ENCODE measurements at places on chromosomes 7 and 10. TPM values are rescaled to one million over a fixed set of nuclear protein-coding genes. Genes with fewer than 3 reads are reported as not detected.

DNA sequence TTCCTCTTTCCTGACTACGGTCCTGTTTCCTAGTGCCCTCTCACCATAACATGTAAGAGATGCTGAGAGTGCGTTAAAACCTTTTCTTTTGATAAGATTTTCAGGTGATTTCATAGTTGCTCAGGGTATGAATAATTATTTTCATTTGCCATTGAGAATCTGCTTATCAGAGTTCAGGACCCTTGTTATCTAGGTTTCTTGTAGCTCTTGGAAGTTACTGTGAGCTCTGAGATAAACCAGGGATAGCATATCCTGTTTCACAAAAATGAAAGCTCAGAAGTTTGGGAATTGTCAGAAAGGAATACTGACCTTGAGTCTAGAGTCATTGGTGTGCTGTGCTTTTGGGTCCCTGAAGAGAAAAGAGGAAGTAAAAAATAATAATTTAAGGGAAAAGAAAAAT lies 76.8 kb upstream of the PRKG1 start:
- H3K27me3 ChIP-seq: no peaks in the 10 kb centered on the region
- no peak for DNase-seq
- no peak overlapping the region for H3K27ac ChIP-seq

GRCh38 chr7:110204527-110204926 lies 886.4 kb upstream of the LRRN3 start:
- H3K4me3 ChIP-seq: no peak overlapping the region
- no peaks in the 10 kb centered on the region for H3K4me1 ChIP-seq
- H3K27ac ChIP-seq: no peak overlapping the region
- DNase-seq: no peak
- no peaks in the 10 kb centered on the region for H3K36me3 ChIP-seq

GRCh38 chr10:101244321-101245050 lies 15.2 kb upstream of the LBX1 start:
- H3K36me3 ChIP-seq: no peaks in the 10 kb centered on the region
- no peak overlapping the region for H3K4me3 ChIP-seq
- no peak overlapping the region for H3K27ac ChIP-seq
- H3K27me3 ChIP-seq: no peaks in the 10 kb centered on the region
- DNase-seq: no peak

GRCh38 chr10:16992611-16993119 lies 136.9 kb downstream of the CUBN start:
- no peak overlapping the region for H3K4me3 ChIP-seq
- H3K4me1 ChIP-seq: no peaks in the 10 kb centered on the region
- no peak for DNase-seq
- no peaks in the 10 kb centered on the region for H3K36me3 ChIP-seq
- H3K27me3 ChIP-seq: no peaks in the 10 kb centered on the region

- peak overlapping the region; percentile 88 for H3K27ac ChIP-seq
- H3K4me3 ChIP-seq: peak overlapping the region; percentile 41
- no peaks in the 10 kb centered on the region for H3K27me3 ChIP-seq
- DNase-seq: peak; percentile 66
- H3K36me3 ChIP-seq: no peaks in the 10 kb centered on the region
These were observed 35.1 kb downstream of the DNAJB12 start for GRCh38 chr10:72319416-72320254.

The MKLN1 gene
- 23.2 TPM for total RNA-seq

The UPK3B gene
- 9.2 TPM for total RNA-seq

The HTRA1 gene
- 35.6 TPM for total RNA-seq
